AML-193 (cell line): ENCODE measurements at places on chromosomes 4 and X.

DNA sequence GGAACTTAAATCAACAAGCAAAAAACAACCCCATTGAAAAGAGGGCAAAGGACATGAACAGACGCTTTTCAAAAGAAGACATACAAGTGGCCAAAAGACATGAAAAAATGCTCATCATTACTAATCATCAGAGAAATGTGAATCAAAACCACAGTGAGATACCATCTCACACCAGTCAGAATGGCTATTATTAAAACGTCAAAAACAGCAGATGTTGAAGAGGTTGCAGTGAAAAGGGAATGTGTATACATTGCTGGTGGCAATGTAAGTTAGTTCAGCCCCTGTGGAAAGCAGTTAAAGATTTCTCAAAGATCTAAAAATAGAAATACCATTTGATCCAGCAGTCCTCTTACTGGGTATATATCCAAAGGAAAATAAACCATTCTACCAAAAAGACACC is 22.6 kb downstream of the RTL9 start:
- no peak for DNase-seq

- DNase-seq, result no peak
These were observed 65.9 kb downstream of the IQCM start for GRCh38 chr4:149749784-149750183.

GRCh38 chr4:113745711-113746110 is 15.8 kb downstream of the CAMK2D start:
- DNase-seq, result no peak

DNA sequence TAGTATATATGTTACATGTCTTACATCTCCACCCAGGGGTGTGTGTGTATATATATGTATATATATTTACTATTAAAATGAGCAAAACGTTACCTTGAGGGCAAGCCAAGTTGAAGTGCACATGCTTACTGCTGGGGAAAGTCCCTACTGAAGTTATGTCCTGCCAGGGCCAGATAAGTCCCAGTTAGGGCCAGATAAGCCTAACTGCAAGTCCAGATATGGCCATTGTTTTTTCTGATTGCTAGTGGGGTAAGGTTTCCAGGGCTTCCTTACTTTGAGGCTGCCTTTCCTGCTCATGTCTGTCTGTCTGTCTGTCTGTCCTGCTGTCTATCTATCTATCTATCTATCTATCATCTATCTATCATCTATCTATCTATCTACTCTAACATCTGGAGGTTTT is 19.3 kb upstream of the ZNF81 start:
- DNase-seq, result no peak

DNA sequence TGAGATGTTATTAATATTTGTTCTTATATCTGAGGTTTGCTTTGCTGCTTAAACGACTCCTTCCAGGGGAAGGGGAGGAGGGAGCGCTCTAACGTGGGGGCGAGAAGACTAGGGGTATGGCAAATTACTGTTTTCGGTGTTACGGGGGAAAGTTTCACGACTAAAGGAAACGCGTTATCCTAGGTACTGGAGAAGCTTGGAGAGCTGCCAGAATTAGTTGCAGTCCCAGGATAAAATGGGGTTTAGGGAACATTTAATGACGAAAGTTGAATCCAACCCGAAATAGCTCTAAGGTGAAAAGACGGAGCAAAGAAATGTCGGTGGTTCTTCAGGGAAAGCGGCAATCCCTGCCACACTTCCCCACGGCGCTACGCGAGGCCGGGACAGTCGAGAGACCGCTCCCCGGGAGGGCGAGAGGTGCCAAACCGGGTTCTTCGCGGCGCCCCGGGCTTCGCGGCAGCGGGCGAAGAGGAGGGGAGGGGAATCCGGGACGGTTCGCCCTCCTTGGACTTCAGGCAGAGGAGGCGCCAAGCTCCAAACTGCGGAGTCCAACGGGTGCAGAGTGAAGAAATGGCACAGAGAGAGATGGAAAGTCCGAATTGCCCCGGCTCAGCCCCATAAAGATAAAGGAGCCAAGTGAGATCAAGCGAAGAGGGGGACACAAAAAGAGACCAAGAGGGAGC is 724 bp downstream of the THOC2 start:
- DNase-seq, result no peak

DNA sequence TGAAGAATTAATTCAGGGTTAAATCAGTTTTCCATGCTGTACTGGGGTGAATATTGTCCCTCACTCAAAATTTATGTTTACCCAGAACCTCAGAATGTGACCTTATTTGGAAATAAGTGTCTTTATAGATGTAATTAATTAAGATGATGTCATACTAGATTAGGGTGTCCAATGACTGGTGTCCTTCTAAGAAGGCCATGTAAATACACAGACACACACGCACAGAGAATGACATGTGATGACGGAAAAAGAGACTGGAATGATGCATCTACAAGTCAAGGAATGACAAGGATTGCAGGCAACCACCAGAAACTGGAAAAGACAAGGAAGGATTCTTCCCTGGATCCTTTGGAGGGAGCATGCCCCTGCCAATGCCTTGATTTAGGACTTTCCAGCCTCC is 84.6 kb upstream of the GPR34 start:
- DNase-seq, result no peak

DNA sequence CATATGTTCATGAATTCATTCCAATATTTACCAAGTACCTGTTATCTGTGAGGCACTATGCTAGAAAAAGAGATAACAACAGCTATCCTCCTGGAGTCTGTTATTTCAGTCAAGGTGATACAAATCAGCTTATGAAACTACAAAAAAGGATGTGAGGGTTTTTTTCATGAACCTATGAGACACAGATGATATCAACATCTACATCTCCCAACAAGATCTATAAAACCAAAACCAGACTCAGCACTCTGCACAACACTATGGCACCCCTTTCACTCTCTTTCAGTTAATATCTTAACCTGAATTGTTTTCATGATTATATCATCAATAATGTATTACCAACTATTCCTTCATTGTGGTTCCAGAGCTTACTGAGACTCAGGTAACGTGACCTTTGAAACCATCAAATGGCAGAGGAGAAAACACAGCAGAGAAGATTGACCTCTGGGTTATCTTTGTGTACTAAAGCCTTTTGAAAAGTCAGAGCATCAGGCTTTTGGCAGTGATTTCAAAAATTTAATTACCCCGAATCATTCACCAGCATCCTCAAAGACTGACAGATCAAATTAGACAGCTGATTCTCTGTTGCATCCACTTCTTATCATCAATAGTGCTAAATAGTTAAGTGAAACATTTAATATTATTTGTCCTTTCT is 244.6 kb upstream of the FTHL17 start:
- DNase-seq, result no peak

DNA sequence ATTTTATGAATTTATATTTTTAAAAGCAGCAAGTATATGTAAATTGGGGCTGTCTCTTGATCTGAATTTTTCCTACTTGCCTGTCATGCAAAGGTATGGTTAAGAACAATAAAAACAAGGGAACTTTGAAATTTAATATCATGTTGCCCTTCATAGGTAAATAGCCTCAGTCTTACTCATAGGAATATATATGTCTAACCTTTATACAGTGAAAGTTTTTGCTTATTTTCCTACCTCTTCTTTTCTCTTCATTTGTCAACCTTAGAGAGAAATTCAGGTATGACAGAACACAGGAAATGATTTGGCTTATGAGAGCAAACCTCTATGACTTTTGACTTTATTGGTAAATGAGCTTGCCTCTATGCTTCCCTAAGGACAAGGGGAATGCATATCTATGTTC is 716.0 kb downstream of the CENPC start:
- DNase-seq, result no peak

DNA sequence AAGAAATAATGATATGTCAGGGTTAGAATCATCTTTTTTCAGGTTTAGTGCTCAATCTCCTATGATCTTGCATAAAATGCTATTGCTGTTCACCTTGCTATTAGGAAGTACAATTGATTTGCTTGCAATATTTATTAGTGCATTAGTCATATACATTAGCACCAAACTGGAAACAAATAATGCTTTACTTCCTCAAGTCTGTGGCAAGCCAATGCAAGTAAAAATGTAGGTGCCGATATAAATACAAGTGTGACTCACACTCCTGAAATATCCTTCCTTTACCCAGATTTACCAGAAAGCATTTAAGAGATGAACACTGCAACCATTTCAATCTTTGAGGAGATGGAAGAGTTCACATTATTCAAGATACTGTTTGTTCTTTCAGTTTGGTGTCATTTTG is 1487.7 kb upstream of the ADGRL3 start:
- DNase-seq, result no peak

- no peak for DNase-seq
These were observed 48.8 kb downstream of the PPP2R2C start for GRCh38 chr4:6423575-6423974.

DNA sequence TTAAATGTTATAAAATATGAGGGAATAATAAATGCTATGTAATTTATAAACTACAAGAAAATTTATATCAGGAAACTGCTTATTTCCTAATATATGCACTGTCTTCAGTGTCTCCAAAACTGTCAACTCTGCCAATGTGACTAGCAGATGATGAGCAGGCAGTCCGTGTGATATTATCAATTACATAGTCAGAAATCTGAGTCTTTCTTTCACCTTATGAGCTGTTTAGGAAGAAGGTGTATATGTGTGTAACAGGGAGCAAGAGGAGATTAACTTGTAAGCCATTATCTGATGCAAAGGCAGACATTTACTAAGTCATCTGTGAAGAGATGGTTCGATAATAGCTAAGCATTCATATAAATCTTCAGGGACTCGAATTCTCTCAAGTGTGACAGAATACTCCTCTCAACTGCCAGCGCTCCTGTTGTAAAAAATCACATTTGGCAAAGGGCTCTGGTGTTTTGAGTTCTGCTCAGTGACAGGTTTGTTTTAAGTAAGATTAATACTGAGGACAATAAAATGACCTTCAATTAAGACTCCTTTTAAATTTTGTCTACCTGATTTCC is 79.7 kb downstream of the SNCA start:
- no peak for DNase-seq
